ENCODE measurements at places on chromosomes 1 and 21.

GRCh38 chr1:85599076-85599491 lies 18.5 kb downstream of the CCN1 start:
- DNase-seq, result no peak

DNA sequence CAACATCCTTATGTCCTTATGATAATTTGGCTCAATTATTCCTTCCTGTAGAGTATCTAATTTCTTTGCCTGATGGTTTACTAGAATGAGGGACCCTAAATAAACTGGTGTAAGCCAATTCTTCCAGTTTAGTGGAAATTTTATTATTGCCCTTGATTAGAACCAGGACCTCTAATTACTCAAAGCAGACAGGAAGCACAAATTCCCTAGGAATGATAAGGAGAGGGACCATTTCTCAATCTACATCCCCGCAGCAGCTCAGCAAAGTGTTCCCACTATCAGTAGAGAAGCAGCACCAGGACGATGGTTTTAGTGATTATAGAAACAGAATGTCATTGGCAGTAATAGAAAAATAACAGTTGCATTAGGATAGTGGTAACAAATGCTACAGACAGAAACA lies 97.1 kb downstream of the PLPPR4 start:
- no peak for DNase-seq

GRCh38 chr21:44918581-44919033 lies 2.1 kb downstream of the ITGB2 start:
- DNase-seq, result no peak

- DNase-seq, result peak; percentile 62
These were observed 3.8 kb upstream of the MYOG start for GRCh38 chr1:203089651-203090045.

DNA sequence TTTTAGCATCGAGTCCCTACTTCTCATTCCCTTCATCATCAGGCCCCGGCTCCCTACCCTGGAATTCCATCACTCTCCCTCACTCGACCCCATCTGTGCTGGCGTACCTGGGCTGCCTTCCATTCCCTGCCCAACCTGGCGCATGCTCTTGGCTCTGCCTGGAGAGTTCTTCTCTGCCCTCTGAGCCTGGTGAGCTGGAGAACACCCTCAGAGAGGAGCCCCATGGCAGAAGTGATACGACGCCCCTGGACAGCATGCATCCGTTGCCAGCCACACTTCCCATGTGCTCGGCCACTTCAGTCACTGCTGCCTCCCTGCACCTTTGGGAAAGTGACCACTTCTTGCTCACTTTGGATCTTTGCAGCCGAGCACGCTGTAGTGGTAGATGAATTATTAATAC lies 30.1 kb downstream of the OLFML2B start:
- DNase-seq, result no peak

DNA sequence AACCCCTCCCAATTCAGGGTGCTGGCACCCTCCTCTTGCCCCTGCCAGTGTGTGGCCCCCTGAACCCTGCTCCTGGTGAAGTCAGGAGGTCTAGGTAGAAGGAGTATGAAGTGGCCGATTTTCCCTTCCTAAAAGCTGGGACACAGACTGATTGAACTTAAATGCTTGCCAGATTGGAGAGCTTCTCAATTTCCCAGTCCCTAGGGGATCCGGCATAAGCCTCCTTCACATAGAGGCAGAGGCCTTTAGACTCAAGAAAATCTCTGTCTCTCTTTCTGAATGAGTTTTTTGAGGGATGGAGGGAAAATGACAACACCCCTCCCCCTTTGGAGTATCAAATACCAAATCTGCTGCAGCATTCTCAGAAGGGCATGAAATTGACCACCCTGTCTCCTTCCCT lies 51.5 kb downstream of the SYT2 start:
- DNase-seq, result no peak

- DNase-seq, result no peak
These were observed 59.0 kb downstream of the SLC35A3 start for GRCh38 chr1:100028765-100029164.

GRCh38 chr1:57982852-57983251 lies 559.0 kb upstream of the DAB1 start:
- DNase-seq, result no peak

- DNase-seq, result no peak
These were observed 132.4 kb downstream of the DSCAM start for GRCh38 chr21:40714536-40714935.

DNA sequence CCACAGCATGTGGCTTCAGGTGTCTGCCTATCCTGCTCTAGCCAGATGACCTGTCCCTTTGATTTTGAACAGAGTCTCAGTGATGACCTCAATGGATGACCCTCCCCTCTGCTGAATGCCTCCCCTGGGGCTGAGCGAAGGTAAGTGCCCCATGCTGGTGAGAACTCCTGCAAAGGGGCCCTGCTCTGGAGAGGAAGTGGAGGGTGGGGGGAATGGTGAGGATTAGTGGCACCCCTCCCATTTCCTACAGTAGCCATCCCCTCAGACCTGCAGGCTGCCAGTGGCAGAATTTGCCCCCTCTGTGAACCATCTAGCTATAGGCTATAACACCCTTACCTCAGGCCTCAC lies 3.7 kb upstream of the PMVK start:
- DNase-seq, result no peak
